ENCODE measurements at places on chromosomes 1 and 21.
A peak's percentile ranks its signal among the peaks of the same experiment; 100 is the strongest.

GRCh38 chr1:15985611-15986297 lies 9.9 kb upstream of the ZBTB17 start:
- DNase-seq: no peak

- no peak for DNase-seq
These were observed 303.6 kb upstream of the FAM78B start for GRCh38 chr1:166470441-166470840.

DNA sequence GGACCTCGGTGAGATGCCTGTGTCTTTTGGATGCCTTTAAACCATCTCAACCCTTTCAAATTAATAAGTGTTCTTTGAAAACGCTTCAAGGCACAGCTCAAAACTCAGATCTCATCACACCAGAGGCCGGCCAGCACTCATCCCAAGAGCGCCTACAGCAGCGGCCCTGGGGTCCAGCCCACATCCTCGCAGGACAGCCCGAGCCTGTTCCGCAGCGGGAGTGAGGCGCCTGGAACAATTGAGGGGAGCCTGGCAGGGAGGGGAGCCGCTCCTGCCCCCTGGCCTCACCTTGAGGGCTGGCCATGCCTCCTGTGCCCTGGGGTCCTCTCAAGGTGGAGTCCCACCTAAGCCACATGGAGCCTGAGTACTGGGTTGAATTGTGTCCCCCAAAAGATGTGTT lies 37.9 kb downstream of the ACOT7 start:
- no peak for DNase-seq

GRCh38 chr1:184708084-184708676 lies 46.5 kb downstream of the EDEM3 start:
- DNase-seq: no peak

DNA sequence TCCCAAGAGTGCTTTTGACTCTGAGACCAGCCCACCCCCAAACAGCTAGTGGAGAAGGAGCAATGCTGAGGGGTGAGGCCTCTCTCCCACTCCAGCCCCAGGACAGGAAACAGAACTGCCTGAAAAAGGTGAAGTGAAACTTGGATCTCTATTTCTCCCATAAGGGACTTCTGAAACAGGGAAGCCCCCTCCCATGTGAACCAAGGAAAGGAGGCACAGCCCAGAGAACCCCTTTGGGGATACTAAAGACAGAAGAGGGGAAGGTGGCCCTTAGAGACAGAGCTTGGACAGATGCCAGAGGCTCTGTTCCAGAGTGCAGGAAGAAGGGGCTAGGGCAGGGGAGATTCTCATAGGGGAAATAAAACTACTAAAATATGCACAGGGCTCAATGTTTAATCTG lies 2.9 kb downstream of the TNFAIP8L2 start:
- DNase-seq: no peak

DNA sequence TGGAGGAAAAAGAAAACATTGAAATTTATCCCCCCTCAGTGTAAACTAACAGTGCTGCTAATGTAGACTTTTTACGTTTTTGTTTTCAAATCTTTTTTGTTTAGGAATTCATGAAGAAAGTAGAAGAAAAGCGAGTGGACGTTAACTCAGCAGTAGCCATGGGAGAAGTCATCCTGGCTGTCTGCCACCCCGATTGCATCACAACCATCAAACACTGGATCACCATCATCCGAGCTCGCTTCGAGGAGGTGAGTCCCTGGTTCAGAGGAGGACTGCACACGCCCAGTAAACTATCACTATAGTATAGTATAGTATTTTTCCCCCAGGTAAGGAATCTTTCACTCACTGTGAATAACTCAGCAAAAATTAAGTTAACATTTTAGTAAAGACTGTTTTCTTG lies 37.8 kb upstream of the BMP8A start:
- DNase-seq: no peak

- DNase-seq: peak; percentile 11
These were observed 88.0 kb upstream of the ADAR start for GRCh38 chr1:154695985-154696384.

GRCh38 chr1:158272681-158273080 lies 17.0 kb upstream of the CD1C start:
- DNase-seq: peak; percentile 89

DNA sequence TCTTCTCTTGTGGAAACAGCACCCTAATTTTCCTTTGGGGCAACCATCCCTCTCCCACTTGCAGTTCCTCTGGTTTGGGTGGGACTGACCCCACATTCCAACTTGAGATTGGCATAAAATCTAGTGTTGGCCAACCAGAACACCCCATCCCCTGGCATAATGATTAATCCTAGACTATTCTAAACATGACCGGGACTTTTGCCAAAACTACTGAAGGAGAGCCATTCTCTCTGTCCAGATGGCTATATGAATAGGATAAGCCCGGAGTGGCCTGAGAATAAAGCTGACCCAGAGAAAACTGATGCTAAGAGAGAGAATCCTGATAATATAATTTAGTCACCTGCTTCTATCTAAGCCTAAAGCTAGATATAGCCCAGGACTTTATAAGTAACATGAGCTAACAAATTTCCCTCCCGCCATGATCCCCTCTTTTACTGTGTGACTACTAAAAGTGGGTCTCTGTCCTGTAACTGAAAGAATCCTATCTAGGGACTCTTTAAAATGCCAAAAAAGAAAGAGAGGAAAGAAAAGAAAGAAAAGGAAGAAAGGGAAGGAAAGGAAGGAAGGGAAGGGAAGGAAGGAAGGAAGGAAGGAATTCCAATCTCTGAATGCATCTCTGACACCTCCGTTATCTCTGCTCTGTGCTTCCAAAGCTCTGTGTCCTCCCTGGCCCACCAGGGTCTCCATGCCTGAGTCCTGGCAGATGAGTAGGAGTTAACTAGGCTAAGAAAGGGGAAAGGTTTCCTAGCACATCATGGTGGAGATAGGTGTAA lies 28.0 kb upstream of the NRDC start:
- DNase-seq: no peak

GRCh38 chr1:183589874-183590243 lies 400 bp downstream of the NCF2 start:
- no peak for DNase-seq

- DNase-seq: no peak
These were observed 50.4 kb upstream of the PTGFR start for GRCh38 chr1:78440381-78440793.

GRCh38 chr1:197198911-197199310 lies 52.4 kb upstream of the ASPM start:
- DNase-seq: no peak

DNA sequence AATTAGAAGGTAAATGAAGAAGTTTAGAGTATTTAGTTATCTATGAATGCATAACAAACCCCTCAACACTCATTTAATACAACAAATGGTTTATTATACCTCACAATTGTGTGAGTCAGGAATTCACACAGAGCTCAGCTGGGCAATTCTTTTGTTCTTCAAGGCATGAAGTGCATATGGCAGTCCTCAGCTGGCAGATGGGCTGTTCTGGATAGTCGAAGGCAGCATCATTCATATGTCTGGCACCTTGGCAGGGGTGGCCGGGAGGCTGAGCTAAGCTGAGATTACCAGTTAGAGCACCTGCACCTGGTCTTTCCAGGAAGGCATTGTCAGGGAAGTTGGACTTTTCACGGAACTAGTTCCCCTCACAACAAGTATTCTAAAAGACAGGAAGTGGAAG lies 286.2 kb upstream of the DUSP10 start:
- DNase-seq: no peak

- no peak for DNase-seq
These were observed 105.9 kb downstream of the PIK3R3 start for GRCh38 chr1:46026531-46026930.

DNA sequence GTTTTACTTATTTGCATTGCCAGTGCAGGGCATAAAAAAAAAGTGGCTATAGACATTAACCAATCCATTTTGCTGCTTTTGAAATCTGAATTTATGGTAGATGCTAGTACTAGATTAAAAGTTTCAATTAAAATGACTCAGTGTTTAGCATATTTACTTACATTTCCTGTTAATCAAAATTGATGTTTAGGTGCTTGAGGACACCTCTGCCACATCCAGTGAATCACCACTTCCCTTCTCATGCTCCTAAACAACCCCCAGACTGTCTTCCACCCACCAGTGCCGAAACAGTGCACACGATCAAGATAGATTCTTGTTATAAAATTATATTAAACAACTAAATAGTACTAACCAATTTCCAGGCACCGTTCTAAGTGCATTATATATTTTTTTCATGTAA lies 32.7 kb downstream of the HSD17B7 start:
- DNase-seq: no peak

DNA sequence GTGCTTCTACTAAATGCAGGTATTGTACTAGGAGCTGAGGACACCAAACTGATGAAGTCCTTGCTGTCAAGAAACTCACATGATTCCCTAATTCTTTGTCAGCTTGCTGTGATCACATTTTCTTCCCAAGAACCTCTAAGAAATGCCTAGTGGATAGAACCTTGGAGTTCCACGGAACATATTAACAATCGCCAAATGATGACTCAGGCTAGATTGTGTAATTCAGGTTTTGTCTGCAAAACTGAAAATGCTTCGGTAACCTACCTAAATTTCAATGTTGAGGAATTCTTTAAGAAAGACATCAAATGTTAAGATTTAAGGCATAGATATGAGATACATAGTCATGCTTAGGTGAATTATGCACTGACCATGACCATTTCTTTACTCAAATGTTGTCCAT lies 1.7 kb upstream of the GADD45A start:
- DNase-seq: no peak

GRCh38 chr1:198798923-198799386 lies 160.1 kb downstream of the PTPRC start:
- no peak for DNase-seq

DNA sequence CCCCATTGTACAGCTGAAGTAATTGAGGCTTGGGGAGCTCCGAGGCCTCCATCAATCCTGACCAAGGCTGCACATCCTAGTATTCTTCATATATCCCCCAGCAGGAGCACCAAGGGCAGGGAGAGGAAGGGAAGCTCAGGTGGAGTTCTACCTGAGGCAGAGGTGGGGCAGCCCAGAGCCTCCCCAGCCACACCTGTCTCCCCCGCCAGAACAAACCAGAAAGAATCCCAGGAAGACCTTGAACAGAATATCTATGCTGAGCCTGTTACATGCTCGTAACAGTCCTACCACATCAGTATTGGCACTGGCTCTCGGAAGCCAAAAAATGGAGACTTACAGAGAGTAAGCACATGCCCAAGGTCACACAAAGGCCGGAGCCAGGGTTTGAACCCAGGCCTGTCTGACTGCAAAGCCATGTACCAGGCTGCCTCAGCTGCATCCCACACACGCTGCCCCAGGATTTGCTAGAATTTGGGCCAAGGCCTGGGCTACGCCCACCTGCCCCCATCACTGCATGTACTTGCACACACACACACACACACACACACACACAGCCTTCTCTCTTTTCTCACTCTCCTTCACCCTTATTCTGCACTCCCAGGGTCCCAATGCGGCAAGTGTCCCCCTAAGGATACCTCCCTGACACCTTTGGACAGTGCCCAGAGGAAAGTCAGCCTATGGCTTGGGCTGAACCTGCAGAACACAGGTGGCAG lies 4.5 kb downstream of the E2F2 start:
- DNase-seq: no peak

- DNase-seq: no peak
These were observed 223.2 kb upstream of the FOXD3 start for GRCh38 chr1:63099188-63099587.

- no peak for DNase-seq
These were observed 19.5 kb downstream of the NUAK2 start for GRCh38 chr1:205301842-205302588.

GRCh38 chr21:17931080-17931479 lies 111.9 kb upstream of the C21orf91 start:
- DNase-seq: no peak

- DNase-seq: no peak
These were observed 157.9 kb upstream of the CTTNBP2NL start for GRCh38 chr1:112237983-112238545.

- DNase-seq: no peak
These were observed 40.6 kb downstream of the TNNT2 start for GRCh38 chr1:201336711-201337450.

DNA sequence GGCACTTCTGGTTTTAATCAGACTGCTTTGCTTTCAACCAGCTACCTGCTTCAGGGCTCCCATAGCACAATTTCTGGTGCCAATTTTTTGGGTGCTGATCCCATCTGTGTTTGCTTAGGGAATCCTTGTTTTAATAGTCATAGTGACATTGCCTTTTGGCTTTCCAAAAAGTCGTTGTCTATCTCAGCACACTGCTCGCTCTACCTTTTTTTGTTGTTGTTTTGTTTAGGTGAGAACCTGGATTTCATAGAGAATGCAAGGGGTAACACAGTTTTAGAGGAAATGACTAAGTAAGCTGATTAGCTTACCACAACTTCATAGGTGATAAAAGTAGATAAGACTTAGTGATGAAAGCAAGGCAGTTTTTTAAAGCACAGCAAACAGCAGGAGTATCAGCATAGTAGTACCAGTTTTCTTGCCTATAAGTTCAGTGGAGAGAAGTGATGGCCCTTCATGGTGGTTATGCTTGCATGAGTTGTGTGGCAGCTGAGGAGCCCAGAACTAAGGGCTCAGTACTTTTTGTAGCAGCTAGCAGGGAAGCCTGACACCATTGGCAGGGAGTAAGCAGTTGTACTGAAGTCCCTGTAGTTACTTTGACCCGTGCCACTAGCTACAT lies 31.3 kb downstream of the NEK7 start:
- DNase-seq: no peak

- no peak for DNase-seq
These were observed 16.6 kb downstream of the IPO9 start for GRCh38 chr1:201845331-201846083.

- no peak for DNase-seq
These were observed 3.0 kb upstream of the SMYD2 start for GRCh38 chr1:214277704-214278635.

DNA sequence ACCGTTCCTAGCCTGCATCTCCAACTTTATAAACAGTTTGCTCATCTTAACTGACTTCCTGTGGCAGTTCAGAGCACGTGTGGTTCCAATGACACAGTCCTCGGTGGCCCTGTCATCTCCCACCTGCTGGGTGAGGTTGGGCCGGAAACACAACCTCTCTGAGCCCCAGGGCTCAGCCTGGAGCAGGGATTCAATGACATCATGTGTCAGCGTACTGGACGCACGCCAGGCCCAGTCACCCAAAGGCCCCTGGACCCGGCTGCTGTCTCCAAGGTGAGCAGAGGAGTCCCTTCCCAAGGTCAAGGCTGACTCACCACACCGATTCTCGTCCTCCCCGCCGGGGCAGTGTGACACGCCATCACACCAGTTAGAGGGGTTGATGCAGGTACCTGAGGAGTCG lies 19.9 kb downstream of the TMPRSS2 start:
- DNase-seq: no peak

DNA sequence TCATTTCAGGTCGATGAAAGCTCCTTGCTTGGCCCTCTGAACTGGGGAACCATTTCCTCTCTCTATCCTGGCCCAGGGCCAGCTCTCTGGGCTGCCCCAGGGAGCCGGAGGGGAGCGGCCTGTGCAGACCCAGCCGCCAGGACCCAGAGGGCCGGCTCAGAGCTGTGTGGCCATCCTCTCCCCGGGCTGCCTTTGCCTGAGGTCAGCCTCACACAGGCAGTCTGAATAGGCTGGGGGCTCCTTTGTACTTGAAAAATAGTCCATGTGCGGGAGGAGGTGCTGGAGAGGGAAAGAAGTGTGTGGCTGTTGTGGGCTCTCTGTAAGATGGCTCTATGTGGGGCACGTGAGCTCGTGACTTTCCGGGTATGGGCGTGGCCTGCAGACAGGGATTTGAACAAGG lies 275.1 kb upstream of the VAMP3 start:
- DNase-seq: no peak

Data from NCI-H1105 treated with DMSO at 0.1 percent for 48 hours (cell line).